GM10248 (cell line): ENCODE measurements at places on chromosomes 6 and 20.
A peak's percentile ranks its signal among the peaks of the same experiment; 100 is the strongest.

GRCh38 chr6:159595173-159595572 is 97.9 kb downstream of the SOD2 start:
- no peak for DNase-seq

DNA sequence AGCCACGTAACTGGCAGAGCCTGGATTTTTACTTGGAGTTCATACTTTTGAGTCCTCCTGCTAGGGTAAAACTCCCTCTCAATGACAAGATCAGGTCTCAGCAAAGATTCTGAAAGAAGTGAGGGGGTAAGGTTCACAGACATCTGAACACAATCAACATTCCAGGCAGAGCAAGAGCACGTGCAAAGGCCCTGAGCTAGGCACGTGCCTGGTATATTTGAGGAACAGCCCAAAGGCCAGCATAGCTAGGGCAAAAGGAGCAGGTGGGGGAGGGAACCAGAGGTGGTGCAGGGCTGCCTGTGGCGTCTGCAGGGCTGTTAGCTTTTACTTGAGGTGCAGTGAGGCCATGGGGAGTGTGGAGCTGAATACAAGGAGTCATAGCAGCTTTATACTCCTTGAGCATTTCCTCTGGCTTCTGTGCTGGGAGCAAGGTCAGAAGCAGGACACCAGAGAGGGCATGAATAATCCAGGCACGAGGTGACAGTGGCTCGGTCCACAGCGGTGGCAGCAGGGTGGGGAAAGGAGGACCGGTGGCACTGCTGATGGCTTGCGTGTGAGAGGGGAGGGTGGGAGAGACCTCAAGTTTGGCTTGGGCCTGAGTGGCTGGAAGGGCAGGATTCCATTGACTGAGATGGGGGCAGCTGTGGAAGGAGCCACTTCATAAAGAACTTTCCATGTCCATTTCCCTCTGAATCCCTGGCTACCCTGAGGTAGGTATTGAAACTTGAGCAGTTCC is 57.0 kb downstream of the DLGAP4 start:
- DNase-seq: no peak

DNA sequence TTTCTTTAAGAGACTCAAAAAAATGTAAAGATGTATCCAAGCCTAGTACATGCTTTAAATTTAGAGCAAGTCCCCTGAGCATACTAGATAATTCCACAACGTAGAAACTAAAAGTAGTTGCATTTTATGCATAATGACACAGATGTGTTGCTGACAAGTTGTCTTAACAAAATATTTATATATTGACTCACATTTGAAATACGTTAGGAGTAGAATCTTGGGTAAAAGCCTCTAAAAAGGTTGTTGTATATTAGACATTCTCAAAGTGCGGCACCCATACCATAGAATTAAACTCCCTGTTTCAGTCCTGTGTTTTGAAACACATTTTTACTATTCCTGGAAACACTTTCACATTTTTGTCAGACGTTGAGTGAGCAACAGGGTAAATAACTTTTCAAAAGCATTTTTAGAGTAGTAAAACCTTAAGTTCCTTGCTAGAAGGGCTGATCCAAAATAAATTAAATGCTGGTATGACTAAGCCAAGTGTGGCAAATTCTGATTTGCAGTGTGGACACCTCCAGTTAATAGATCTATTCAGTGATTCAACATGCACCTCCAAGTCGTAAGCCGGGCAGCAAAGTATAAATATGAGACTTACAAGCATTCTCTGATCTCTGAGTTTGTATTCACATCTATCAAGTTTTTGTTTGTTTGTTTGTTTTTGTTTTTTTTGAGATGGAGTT is 97.5 kb downstream of the GMDS start:
- no peak for DNase-seq

DNA sequence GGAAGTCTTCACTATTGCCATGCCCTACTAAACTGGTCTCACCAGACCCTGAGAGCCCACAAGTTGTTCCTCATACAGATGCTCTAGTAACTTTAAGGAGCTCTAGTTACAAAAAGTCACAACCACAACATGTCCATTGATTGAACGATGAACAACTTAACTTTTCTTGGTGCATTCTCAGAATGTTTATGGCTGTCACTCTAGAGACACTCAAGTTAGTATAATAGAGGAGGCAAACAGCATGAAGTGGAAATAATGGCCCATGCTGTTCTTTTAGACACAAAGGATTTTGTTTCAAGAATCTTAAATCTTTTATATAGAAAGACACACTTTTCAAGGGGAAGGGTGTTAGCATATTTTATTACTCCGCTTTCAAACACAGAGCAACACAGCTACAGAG is 934.4 kb downstream of the HACE1 start:
- DNase-seq: no peak

DNA sequence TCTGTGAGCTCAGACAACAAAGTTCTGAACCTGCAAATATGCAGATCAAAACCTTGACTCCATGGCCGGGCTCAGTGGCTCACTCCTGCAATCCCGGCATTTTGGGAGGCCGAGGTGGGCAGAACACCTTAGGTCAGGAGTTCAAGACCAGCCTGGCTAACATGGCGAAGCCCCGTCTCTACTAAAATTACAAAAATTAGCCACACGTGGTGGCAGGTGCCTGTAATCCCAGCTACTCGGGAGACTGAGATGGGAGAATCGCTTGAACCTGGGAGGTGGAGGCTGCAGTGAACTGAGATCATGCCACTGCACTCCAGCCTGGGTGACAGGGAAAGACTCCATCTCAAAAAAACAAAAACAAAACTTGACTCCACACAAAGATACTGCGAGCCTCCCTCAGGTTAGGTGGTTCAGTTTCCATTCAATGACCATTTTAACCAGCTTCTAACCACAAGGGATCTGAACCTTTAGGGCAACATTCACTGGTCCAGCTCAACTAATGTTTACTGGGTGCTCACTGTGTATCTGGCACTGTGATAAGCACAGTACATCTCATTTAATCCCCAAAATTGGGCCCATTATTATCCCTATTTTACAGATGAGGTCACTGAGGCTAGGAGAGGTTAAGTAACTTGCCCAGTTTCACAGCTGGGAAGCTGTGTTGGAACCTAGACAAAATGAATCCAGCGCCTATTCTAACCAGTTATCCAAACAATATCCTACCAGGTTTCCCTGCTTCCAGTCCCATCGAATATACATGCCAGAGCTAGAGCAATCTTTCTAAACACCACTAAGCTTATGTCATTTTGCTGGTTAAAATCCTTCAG is 1.8 kb downstream of the SNRPB start:
- DNase-seq: no peak

DNA sequence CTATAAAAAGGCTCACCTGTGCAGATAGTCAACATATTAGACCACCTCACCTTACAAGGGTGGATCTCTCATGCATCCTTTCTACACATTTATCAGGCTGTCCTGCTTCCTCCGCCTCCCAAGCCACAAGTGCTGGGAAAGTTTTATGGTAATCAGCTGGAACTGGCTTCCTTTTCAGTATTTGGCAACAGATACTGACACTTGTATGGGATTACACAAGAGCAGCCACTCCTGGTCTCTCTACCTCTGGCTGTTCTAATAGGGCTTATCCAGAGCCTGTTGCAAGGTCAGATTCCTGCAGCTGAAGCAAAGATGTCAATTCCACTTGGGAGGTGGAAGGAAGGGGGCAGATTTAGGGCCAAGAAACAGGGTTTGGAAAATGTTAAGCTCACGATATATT is 503 bp upstream of the GPLD1 start:
- no peak for DNase-seq

- no peak for DNase-seq
Observed at GRCh38 chr6:132130626-132131298, 179.6 kb upstream of the CCN2 start.

DNA sequence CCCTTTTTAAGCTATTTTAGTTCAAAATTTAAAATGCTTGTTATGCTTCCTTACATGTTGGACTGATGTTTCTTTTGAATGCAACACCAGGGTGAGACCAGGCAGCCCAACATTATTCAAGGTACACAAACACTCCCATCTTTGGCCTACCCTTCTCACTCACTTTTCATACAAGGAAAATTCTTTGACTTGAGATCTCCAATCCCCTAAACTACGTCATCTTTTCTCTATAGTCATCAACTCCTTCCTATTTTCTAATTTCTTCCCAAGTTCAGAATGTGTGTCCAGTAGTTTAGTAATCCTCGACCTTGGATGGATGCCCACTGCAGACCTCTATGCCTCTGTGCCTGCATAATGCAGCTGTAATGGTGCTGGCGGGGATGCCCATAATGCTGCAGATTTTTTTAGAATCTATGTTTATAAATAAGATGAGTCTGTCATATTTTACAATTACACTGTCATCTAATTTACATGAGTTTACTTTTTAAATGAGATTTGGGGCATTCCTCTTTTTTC is 108.7 kb downstream of the ID4 start:
- DNase-seq: no peak

- DNase-seq: no peak
Observed at GRCh38 chr6:147037881-147038280, 166.3 kb upstream of the STXBP5 start.

- no peak for DNase-seq
Observed at GRCh38 chr6:161748535-161749416, 474.9 kb upstream of the AGPAT4 start.

GRCh38 chr20:57999465-58000111 is 228.9 kb downstream of the ANKRD60 start:
- no peak for DNase-seq

GRCh38 chr6:161166176-161166575 is 107.7 kb downstream of the AGPAT4 start:
- no peak for DNase-seq

DNA sequence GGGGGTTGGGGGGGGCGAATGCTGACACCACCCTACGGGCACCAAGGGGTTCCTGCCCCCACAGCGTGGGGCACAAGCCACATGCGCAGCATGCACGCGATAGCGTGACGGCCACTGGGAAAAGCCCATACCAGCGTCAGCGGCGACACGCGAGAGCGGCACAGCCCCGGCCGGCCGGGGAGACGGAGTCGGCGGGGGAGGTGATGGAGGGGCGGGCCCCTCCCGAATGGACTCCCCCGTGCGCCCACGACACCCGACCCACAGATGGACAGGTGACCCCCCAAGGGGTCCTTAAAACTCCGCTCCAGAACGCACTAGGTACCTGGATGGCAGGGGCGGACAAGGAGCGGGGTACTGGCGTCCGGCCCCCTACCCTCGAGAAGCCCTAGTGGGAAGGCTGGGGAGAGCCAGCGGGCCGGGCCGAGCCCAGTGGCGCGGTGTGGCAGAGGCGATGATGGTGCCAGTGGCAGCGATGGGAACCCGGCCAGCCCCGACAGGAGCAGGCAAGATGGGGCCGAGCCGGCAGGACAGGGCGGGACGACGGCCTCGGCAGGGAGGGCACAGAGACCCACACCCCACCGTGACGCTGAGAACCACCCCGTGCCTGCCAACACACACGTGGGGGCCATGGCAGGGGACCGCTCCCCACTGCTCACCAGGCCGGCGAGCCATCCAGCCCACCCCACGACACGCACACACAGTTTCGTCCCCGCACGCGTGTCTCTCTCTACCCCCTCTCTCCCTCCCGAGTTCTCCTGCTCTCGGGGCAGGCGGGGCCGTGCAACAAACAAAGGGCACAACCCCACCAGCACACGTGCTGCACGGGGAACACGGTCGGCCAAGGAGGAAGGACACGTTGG is 1959.8 kb upstream of the DEFB115 start:
- peak; percentile 9 for DNase-seq

DNA sequence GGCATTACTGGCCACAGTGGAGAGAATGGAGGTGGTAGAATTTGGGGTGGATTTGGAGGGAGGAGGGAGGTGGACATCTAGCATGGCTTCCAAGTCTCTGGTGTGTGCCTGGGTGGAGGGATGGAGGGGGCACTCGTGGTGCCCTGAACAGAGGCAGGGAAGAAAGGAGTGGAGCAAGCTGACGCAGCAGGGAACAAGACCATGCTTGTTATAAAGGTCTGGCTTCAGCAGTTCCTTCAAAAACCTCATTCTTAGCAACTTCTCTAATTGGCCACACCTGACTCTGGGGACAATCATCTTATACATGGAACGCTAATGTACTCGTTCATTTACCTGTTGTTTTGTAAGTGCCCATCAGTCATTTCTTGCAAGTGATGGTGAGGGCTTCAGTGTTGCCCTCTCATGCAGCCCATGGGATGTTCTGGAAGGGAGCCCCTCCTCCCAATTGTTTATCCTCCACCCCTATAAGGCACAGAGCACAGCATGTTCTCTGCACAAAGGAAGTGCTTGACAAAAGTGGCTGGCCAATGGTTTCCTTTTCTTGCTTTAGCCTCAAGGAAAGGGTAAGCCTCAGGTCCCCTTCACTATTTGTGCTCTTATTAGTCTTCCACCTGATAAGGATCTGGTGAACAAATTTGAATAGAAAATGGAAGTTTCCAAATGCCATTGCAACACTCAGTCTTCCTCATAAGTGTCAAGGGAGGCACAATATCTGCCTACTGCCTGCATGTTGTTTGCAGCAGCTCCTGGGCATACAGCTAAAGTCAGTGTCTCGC is 39.3 kb downstream of the GFOD1 start:
- DNase-seq: no peak

- no peak for DNase-seq
Observed at GRCh38 chr6:44339763-44340625, 2.5 kb upstream of the SPATS1 start.

GRCh38 chr20:17901971-17902370 is 66.6 kb downstream of the SNX5 start:
- DNase-seq: no peak

DNA sequence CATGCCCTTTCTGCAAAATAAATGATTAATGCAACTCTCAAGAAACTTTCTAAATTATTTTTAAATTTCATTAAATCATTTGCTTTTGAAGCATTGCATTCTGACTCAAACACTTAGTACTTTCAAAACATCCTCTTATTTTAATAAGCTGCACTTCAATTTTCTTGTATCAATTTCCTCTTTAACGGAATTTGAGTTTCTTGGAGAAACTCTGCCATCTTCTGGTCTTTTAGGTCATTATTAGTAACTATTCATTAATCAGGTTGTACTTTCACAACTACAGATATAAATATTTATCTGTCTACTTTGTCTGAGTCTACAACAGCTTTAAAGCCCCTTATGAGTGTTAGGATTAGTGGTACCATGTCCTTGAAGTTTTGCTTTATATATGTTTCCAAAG is 30.2 kb downstream of the TMX4 start:
- DNase-seq: no peak

- peak; percentile 23 for DNase-seq
Observed at GRCh38 chr20:38076548-38076947, 43.0 kb downstream of the RPRD1B start.

- no peak for DNase-seq
Observed at GRCh38 chr6:90537723-90538258, 49.1 kb downstream of the MAP3K7 start.

GRCh38 chr20:25306991-25307903 is 59.4 kb downstream of the PYGB start:
- DNase-seq: no peak

GRCh38 chr6:142694054-142694453 is 250.9 kb downstream of the HIVEP2 start:
- DNase-seq: no peak
